Sigmoid colon (tissue), 7 donors: ENCODE measurements at places on chromosomes 4 and X. TPM values are rescaled to one million over a fixed set of nuclear protein-coding genes. Genes with fewer than 3 reads are reported as not detected.

Gene XAGE1B
- polyA plus RNA-seq = not detected

Gene MAGEC3
- polyA plus RNA-seq = not detected

Gene FABP2
- 110 TPM for polyA plus RNA-seq

Gene TREX2
- 0.87 TPM for polyA plus RNA-seq

Gene PCDH7
- polyA plus RNA-seq = 0.92 TPM

Gene RPL36A
- 2,959 TPM for polyA plus RNA-seq

DNA sequence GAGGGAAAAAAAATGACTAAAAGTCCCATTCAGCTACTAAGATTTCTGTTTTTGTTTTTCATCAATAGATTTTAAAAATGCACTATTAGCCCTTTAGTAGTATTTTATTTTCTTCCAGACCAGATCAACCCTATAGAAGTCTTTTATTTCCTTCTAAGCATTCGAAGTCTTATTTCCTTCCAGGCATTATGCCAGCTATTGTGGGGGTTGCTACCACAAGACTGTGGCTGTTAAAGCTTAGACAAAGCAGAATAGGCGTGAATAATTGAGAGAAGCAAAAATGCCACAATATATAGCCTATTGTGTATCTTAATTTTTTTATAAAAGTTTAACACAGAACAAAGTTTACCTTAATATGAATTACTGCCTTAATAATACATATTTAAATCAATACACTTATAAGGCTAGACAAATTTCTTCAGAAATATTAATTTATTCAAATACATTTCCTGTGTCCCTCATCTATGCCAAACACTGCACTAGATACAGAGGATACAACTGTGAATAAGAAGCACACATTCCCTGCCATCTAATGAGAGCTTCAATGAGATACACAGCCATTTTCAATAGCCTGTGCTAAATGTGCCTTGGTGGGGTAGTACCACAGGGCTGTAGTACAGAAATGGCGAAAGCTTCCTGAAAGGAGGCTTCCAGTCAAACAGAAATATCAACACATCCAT, 33.1 kb downstream of the SLC10A7 start:
- no peak overlapping the region for H3K27ac ChIP-seq
- H3K27me3 ChIP-seq = no peaks in the 10 kb centered on the region
- no peak for DNase-seq
- H3K36me3 ChIP-seq = peaks cover 11% of the 10 kb centered on the region
- no peaks in the 10 kb centered on the region for H3K4me1 ChIP-seq
- no peak overlapping the region for H3K4me3 ChIP-seq

GRCh38 chrX:37367946-37368345, 18.8 kb downstream of the PRRG1 start:
- H3K36me3 ChIP-seq = no peaks in the 10 kb centered on the region
- DNase-seq = no peak
- no peak overlapping the region for H3K4me3 ChIP-seq
- no peak overlapping the region for H3K27ac ChIP-seq

- no peaks in the 10 kb centered on the region for H3K36me3 ChIP-seq
- H3K4me1 ChIP-seq = no peaks in the 10 kb centered on the region
- no peak for DNase-seq
- no peak overlapping the region for H3K27ac ChIP-seq
These were observed 67.4 kb downstream of the CBLL2 start for GRCh38 chrX:22340022-22340616.

- no peak overlapping the region for H3K27ac ChIP-seq
- no peaks in the 10 kb centered on the region for H3K4me1 ChIP-seq
- H3K27me3 ChIP-seq = no peaks in the 10 kb centered on the region
- H3K4me3 ChIP-seq = no peak overlapping the region
These were observed 95.5 kb downstream of the CASK start for GRCh38 chrX:41827886-41828285.

- no peak for DNase-seq
- no peaks in the 10 kb centered on the region for H3K27me3 ChIP-seq
- H3K27ac ChIP-seq = no peak overlapping the region
These were observed 746.3 kb upstream of the FAM241A start for GRCh38 chr4:111398906-111399330.

DNA sequence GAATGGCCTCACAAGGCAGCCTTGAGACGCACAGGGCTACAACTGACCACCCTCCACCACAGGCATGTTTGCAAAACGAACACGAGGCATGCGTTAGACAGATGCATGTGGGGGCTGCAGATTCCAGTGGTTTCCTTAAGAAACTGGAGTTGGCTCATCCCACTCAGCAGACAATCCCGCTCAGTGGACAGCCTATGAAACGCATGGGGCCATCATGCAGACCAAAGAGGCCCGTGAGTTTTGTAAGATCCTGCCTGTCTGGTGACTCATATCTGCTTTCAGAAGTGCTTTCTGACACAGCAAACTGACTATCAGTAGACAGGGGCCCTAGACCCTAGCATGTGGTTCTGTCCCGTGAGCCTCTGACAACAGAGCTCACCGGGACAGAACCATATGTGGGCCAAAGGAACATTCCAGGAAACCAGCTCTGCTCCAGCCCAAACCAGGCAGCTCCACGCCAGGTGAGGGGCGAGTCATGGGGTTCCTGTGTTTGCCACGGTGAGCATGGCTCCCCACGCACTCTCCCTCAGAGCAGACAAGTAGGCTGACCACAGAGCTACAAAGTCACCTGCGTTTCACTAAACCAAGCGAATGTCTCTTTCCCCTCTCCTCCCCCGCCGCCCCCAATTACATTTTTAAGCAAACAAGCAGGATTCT, 74.4 kb downstream of the MTMR1 start:
- no peak for DNase-seq
- no peaks in the 10 kb centered on the region for H3K27me3 ChIP-seq
- H3K4me1 ChIP-seq = no peaks in the 10 kb centered on the region
- no peak overlapping the region for H3K27ac ChIP-seq

- H3K27ac ChIP-seq = no peak overlapping the region
- H3K4me1 ChIP-seq = no peaks in the 10 kb centered on the region
- H3K4me3 ChIP-seq = no peak overlapping the region
- H3K36me3 ChIP-seq = no peaks in the 10 kb centered on the region
- H3K27me3 ChIP-seq = no peaks in the 10 kb centered on the region
These were observed 92.1 kb downstream of the KDR start for GRCh38 chr4:55033296-55033695.

DNA sequence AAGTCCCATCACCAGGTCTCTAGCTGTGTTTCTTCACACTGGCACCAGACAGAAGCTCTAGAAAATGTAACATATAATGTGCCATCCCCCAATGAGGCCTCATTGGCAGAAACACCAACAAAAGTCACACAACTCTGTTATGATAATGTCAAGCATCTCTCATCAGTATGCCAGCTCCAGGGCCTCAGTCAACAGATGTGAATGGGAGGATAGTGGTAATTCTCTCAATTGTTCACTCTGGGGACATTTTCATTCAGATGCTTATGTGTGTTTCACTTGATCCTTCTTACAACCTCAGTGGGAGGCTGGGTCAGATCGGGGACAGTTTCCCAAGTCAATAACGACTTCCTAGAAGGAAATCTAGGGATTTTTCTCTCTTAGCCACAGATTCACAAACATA, 57.5 kb upstream of the SCOC start:
- H3K4me3 ChIP-seq = no peak overlapping the region
- no peak for DNase-seq
- no peaks in the 10 kb centered on the region for H3K27me3 ChIP-seq

DNA sequence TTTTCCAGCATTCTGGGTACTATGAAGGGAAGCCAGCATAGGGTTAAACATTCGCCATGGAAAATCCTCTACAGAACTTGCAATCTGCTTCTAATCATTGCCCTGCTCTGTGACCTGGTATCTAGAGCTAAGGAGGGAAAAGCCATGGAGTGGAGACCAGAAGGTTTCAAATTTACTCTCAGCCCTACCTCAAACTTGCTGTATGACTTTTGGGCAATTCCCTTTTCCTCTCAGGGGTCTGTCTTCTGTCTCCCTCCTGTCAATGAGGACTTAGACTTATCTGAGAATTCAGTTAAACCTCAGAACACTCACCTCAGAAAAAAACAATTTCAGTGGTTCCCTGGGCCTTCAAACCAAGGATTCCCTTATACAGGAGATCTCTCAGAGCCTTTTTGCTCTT, 29.1 kb downstream of the ARHGEF9 start:
- no peaks in the 10 kb centered on the region for H3K27me3 ChIP-seq
- no peak for DNase-seq
- H3K36me3 ChIP-seq = no peaks in the 10 kb centered on the region
- H3K4me1 ChIP-seq = no peaks in the 10 kb centered on the region
- H3K4me3 ChIP-seq = peak overlapping the region; percentile 61

GRCh38 chr4:166981847-166982246, 252.4 kb downstream of the SPOCK3 start:
- H3K27me3 ChIP-seq = no peaks in the 10 kb centered on the region
- no peak for DNase-seq
- H3K27ac ChIP-seq = no peak overlapping the region
- H3K4me3 ChIP-seq = no peak overlapping the region
- no peaks in the 10 kb centered on the region for H3K36me3 ChIP-seq
- no peaks in the 10 kb centered on the region for H3K4me1 ChIP-seq

GRCh38 chr4:90317785-90318184, 190.6 kb downstream of the CCSER1 start:
- H3K27ac ChIP-seq = no peak overlapping the region
- no peak overlapping the region for H3K4me3 ChIP-seq
- H3K27me3 ChIP-seq = no peaks in the 10 kb centered on the region
- no peaks in the 10 kb centered on the region for H3K4me1 ChIP-seq

DNA sequence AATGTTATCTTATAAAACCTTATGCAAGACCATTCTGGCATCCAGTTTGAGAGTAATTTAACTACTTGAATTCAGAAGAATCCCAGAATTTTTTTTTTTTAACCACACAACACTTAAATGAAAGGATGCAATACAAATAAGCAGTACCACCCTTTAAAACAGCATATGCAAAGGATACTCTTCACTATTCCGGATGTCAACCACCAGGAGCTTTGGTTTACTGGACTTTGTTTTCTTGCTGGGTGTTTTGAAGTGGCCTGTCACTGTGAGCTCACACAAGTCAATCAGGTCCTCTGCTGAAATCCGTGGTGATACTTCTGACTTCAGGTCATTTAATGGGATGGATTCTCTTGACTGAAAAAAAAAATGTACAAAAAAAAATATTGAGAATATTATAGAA, 200.0 kb downstream of the TBCK start:
- no peak overlapping the region for H3K4me3 ChIP-seq
- H3K27ac ChIP-seq = no peak overlapping the region
- no peaks in the 10 kb centered on the region for H3K4me1 ChIP-seq
- no peak for DNase-seq
- no peaks in the 10 kb centered on the region for H3K36me3 ChIP-seq

- DNase-seq = no peak
- H3K27me3 ChIP-seq = no peaks in the 10 kb centered on the region
- H3K36me3 ChIP-seq = no peaks in the 10 kb centered on the region
- peaks cover 21% of the 10 kb centered on the region for H3K4me1 ChIP-seq
- no peak overlapping the region for H3K4me3 ChIP-seq
These were observed 19.5 kb downstream of the SMPX start for GRCh38 chrX:21738210-21738949.

GRCh38 chr4:153034681-153035080, 98.6 kb downstream of the FHDC1 start:
- no peaks in the 10 kb centered on the region for H3K4me1 ChIP-seq

- H3K4me3 ChIP-seq = no peak overlapping the region
- no peaks in the 10 kb centered on the region for H3K27me3 ChIP-seq
- H3K36me3 ChIP-seq = no peaks in the 10 kb centered on the region
- DNase-seq = no peak
- peaks cover 7% of the 10 kb centered on the region for H3K4me1 ChIP-seq
These were observed 31.0 kb upstream of the FGG start for GRCh38 chr4:154643493-154643892.

DNA sequence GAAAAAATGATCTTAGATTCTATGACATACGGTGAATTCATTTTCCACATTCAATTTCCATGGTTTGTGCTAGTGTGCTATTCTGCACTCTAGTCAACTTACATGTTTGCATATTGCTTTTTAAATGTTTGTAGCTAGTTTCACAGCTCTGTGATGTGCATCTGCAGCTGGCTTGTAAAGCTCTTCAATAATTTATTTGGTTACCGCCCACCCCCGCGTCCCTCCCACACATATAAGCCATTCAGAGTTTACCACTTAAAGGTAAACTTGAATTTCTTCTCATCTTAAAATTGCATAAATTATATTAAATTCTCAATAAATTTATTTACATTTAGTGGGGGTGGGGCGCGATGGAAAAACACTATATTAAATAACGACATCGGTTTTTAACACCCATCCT, 291 bp upstream of the NBDY start:
- H3K27me3 ChIP-seq = no peaks in the 10 kb centered on the region
- H3K36me3 ChIP-seq = no peaks in the 10 kb centered on the region
- H3K4me1 ChIP-seq = no peaks in the 10 kb centered on the region
- no peak overlapping the region for H3K4me3 ChIP-seq
- DNase-seq = no peak
- H3K27ac ChIP-seq = peak overlapping the region; percentile 78

GRCh38 chrX:22674932-22675331, 324.8 kb upstream of the DDX53 start:
- no peaks in the 10 kb centered on the region for H3K4me1 ChIP-seq
- no peaks in the 10 kb centered on the region for H3K27me3 ChIP-seq
- no peaks in the 10 kb centered on the region for H3K36me3 ChIP-seq
- DNase-seq = no peak
